ENCODE measurements at places on chromosomes 4 and X.

- DNase-seq, result no peak
These were observed 163.5 kb downstream of the MGST2 start for GRCh38 chr4:139828966-139829664.

- no peak for DNase-seq
These were observed 175.2 kb upstream of the ADAMTS3 start for GRCh38 chr4:72744103-72744725.

DNA sequence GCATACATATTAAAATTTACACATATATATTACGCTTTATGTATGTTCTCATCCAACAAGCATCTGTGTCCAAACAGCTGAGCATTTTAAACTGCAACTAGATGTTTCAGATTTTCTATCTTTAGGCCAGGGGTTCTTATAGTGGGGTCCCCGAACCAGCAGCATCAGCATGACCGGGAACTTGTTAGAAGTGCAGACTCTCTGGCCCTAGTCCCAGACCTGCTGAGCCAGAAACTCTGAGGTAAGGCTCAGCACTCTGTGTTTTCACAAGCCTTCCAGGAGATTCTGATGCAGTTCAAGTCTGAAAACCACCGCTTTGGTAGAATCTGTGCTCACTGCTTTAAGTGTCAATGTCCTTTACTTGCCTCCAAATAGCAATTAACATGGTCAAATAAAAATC is 266.2 kb upstream of the CASK start:
- DNase-seq, result no peak

DNA sequence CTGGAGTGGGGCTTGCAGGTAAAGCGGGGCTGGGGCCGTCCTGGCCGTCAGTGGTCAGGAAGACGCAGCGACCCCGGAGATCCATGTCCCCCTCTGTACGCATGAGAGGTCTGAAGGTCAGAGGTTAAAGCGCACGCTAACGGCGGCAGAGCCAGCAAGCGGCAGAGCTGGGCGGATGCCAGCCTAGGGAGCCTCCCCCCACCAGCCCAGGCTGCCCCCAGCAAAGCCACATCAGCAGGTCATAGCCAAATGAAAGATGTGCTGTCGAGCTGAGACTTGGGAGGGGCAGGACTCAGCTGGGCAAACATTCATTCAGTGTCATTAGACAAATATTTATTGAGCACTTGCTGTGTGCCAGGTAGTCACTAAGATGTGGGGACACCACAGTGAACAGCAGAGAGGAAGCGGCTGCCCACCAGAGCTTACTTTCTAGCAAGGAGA is 593 bp upstream of the JAKMIP1 start:
- no peak for DNase-seq

GRCh38 chrX:154710309-154710708 is 40.6 kb downstream of the GAB3 start:
- no peak for DNase-seq

DNA sequence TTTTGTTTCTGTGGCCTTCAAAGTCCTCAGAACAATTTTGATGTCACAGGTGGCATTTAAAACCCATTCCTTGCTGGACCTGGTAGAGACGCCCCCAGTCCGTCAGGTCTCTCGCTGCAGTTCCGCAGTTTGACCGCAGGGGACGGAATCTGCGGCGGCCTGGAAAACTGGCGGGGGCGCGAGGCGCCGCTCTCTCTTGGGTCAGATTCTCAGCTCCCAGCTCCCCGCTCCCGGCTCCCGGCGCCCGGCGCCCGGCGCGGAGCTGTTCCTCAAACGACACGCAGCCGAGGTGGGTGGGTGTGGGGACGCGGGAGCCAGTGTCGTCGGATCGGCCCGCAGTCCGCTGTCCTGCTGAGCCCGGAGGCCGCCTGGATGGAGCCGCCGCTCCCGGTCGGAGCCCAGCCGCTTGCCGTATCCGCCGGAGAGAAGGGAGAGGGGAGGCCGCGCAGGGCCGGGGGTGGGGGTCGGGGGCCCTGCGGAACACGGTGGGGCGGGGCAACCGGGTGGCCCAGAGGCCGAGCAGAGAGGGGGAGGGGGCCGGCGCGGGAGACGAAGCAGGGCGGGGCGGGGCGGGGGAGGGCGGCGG is at the start of gene OCRL:
Gene OCRL, plus strand, starts transcription at position 192 of the 586 bp plus-strand sequence. Its CDS starts 181 bp downstream, at position 373.
- DNase-seq, result peak; percentile 37

DNA sequence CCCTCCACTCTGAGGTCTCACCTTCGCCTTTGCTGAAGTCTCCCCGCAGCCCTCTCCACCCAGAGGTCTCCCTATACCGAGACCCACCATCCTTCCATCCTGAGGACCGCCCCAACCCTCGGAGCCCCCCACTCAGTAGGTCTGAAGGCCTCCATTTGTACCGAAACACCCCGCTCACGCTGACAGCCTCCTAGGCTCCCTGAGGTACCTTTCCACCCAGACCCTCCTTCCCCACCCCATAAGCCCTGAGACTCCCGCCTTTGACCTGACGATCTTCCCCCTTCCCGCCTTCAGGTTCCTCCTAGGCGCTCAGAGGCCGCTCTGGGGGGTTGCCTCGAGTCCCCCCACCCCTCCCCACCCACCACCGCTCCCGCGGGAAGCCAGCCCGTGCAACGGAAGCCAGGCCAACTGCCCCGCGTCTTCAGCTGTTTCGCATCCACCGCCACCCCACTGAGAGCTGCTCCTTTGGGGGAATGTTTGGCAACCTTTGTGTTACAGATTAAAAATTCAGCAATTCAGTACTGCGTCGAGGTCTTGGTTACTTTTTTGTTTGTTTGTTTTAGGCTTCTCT is 5.0 kb downstream of the SOD3 start:
- DNase-seq, result no peak

DNA sequence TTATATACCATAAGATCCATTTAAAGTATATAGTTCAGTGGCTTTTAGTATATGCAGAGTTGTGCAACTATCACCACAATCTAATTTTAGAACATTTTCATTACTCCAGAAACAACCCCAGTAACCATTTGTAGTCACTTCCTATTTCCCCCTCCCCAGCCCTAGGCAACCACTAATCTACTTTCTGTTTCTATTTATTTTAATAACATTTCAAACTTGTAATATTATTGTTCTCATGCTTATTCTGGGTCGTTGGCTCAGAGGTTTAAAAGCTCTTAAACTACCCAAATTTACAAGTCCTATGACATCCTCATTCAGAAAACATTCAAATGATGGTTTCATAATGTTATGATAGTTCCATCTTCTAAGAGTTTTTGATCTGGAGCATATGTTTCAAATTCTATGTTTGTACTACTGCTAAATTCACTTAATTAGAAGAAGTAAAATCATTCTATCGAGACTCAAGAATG is 18.4 kb downstream of the XIAP start:
- no peak for DNase-seq

GRCh38 chr4:9771034-9771433 is 10.4 kb upstream of the DRD5 start:
- DNase-seq, result no peak

GRCh38 chrX:119529345-119530276 is 35.6 kb downstream of the STEEP1 start:
- DNase-seq, result no peak

- DNase-seq, result no peak
These were observed 230.1 kb upstream of the GALNTL6 start for GRCh38 chr4:171582961-171583581.
